Esophagus squamous epithelium (tissue), 5 donors: ENCODE measurements at places on chromosomes 6 and 20.

GRCh38 chr6:75101896-75102295, 104.0 kb downstream of the COL12A1 start:
- no peak for DNase-seq

DNA sequence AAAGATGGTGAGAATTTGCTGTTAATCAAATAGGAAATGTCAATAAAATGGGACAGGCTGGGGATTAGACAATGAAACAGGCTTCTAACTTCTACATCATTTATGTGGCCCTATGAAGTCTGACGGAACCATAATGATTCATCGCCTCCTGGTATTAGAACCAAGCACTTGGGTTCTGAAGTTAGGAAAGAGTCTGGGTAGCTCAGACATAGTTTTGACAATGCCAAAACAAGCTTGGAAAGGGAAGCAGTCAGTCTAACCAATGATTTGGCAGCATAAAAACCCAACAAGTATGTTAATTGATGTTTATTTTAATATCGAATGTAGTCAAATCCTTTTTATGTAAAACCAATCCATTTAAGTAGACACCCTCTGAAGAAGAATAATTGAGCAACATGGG, 160.8 kb upstream of the RSPO3 start:
- DNase-seq, result no peak

DNA sequence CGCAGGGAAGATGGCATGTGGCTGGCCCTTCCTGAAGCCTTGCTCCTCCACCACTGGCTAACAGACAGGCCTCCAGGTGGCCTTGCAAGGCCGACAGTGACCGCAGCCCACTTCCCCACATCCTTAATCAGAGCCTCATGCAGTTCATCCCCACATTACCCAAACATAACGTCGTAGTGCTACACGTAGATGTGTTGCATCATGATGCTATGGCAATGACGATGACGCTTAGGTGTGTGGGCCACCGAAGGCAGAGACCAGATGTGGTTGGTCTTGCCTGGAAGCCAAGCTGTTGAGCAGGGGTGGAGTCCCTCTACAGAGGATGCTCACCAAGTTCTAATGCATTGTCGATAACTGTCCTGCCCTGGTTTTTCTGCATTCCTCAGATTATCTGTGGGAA, 5.6 kb downstream of the CD93 start:
- DNase-seq, result no peak

DNA sequence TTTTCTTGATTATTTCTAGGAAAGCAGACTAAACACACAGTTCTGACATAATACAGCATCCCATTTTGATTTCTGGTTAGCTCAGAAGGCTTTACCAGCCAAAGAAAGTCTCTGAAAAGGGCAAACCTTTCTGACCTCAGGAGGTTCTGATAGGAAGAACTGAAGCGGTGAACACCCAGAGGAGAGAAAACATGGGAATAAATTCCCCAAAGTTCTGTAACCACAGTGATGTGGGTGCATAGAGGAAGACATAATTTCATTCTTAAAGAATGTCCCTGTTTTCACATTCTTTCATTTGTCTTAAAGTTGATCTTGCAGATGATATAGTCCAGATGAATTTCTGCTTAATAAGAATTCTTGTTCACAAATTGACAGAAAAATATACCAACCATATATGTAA, 60.3 kb downstream of the RSPO3 start:
- no peak for DNase-seq
